ENCODE measurements at places on chromosomes 16 and 17. TPM values are rescaled to one million over a fixed set of nuclear protein-coding genes. Genes with fewer than 3 reads are reported as not detected.

DNA sequence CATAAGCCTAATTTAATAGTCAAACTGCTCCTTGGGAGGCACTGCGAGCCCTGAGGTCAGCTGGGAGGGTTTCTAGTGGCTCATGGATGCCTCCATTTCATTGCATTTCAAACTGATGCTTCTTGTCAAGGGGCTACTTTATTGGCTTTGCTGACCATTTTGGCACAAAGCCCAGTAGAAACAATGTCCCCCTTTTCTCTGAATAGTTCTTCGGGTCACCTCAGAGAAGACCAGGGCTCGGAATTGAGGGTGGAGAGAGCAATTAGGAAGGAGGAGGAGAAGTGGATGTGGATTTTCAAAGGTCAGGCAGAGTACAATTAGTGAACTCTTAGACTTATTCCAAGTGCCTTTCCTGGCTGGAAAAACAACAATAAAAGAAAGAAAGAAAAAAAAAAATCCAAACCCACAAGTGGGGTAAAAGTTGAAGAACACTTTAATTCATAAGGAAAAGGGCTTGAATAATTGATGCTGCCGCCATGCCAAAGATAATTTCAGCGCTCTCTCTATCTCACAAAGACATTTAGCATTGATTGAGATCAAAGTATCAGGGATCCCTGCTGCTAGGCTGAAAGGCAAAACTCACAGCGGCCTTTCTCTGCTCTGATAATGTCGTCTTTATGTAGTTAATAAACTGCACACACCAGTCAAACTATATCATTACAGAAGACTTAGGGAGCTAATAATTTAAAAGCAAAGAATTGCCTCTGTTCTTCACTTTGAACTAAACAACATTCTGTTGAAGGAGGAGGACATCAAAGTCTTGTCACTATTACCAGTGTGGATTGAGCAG is 122.7 kb downstream of the RGS9 start:
- no peak for DNase-seq

Gene SPATA32
- 0.25 TPM for polyA plus RNA-seq

Gene KRT20
- not detected for polyA plus RNA-seq

DNA sequence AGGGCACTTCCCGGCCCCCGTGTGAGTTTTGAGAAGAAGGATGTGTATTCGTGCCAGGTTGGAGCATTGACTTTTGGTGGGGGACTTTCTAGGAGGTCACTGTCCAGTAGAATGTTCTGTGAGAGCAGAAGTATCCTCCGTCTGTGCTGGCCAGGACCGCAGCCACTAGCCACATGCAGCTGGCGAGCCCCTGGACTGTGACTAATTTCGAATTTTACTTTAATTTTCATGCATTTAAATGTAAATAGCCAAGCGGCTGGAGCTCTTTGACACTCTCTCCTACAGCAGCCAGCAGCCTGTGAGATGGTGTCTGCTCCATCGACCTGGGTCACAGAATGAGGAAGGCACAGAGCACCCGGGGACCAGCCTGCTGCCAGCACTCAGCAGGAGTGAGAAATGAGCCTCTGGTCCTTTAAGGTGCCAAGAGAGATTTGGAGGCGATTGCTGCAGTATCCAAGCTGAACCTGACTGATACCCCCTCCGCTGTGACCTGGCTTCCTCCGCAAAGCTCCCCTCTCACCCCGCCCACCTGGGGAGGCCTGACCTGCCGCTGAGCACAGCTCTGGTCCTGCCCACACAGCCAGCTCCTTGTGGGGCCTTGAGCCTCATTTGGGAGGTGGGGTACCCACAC is 7.8 kb downstream of the ATP2A3 start:
- no peak for DNase-seq

- DNase-seq: no peak
These were observed 963 bp upstream of the APRT start for GRCh38 chr16:88812513-88813268.

Gene KRT17
- polyA plus RNA-seq: 1.7 TPM

Gene BCAR1
- polyA plus RNA-seq: 78.8 TPM

Gene OR4D1
- not detected for polyA plus RNA-seq

GRCh38 chr17:82658796-82659452 is 10.7 kb upstream of the WDR45B start:
- no peak for DNase-seq

GRCh38 chr16:13298666-13299065 is 397.3 kb downstream of the SHISA9 start:
- DNase-seq: no peak

DNA sequence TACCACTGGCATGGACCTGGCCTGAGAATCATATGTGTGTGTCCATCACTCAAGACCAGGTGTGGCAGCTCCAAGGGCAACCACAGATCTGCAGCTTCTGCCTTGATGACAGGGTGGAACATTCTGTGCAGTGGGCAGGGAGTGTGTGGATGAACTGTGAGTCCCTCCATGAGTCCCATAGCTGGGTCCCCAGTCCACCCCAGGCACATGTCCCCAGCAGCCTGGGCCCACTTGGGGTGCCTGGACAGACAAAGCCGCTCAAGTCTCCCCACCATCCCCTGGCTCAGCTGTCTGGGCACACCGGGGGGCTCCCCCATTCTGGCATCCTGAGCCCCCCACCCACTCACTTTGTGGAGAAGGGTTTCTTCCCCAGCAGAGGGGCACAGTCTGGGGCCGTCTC is 4.6 kb upstream of the KRT16 start:
- no peak for DNase-seq

Gene SDF2
- 82.2 TPM for polyA plus RNA-seq

DNA sequence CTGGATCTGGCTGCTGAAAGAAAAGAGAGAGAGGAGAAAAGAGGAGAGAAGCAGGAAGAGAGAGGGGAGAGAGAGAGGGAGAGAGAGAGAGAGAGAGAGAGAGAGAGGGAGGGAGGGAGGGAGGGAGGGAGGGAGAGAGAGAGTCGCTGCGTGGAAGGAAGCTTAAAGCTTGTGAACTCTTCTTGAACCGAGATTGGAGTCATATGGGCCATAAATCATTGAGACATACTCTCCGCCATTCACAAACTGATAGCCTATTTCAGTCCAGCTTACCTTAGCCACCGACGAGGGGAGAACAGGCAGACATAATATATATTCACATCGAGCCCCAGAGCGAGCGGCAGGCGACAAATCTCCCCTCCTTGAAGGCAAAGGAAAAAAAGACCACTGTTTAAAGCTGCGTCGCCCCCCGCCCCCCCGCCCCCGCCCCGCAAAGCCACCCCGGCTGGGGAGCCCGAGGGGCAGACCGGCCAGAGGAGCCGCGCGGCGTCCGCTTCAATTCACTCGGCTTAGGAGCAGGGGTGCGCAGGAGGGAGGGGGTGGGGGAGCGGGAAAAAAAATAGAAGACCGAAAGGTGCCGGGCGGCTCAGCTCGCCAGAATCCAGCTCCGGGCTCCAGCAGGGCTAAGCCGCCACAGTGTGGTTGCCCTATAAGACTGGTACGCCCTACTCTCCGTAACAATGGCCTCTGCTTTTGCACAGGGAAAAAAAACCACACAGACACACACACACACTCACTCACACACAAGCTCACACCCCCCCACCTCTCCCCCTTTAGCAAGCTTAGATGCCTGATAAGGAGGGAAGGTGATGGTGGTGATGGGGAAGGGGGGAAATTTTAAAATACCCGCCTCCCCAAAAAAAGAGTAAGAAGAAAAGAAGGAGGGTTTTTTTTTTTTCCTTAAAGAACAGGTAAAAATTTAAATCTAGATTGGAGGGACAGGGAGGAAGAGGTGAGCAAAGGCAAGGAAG is 10.6 kb upstream of the HOXB2 start:
- peak; percentile 91 for DNase-seq

GRCh38 chr16:2825049-2825742 is 4.9 kb upstream of the ZG16B start:
- no peak for DNase-seq

DNA sequence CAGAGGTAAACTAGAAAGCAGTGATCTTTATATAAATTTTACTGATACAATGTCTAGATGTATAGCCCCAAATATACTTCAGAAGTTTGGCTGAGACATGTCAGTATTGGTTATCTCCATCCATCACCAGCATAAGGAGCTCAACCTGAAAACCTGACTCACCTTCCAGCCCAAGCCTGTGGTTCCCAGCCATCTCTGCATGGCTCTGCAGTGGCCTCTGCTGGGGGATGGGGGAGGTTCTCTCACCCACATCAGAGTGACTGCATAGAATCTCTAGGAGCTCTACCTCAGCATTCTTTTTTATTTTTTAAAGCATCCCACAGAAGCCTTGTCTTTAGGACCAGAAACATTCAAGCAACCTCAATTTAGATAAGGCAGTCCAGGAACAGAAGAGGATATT is 27.3 kb downstream of the USP7 start:
- DNase-seq: no peak

DNA sequence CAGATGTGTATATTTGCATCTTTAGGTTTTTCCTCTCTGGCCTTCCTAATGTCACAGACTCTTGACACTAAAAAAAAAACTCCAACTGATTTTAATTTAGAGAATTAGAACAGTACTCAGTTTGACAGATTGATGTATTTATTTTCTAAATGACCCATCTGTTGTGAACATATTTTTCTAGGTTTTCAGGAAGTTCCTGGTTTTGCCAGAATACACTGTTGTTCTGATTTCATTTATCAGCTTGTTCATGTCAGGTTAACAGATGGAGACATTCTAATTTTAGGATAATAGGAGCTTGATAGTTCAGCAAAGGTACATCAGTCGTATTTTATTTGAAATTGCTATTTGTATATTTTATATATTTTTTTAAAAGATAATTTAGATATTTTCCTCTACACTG is 133.4 kb downstream of the TANC2 start:
- DNase-seq: no peak

Gene KRT12
- 0.28 TPM for polyA plus RNA-seq

GRCh38 chr16:58128711-58129096 is 477 bp downstream of the CFAP20 start:
- no peak for DNase-seq

GRCh38 chr17:42438600-42439567 is 15.8 kb upstream of the CAVIN1 start:
- no peak for DNase-seq

Gene FA2H
- polyA plus RNA-seq: 5.3 TPM

DNA sequence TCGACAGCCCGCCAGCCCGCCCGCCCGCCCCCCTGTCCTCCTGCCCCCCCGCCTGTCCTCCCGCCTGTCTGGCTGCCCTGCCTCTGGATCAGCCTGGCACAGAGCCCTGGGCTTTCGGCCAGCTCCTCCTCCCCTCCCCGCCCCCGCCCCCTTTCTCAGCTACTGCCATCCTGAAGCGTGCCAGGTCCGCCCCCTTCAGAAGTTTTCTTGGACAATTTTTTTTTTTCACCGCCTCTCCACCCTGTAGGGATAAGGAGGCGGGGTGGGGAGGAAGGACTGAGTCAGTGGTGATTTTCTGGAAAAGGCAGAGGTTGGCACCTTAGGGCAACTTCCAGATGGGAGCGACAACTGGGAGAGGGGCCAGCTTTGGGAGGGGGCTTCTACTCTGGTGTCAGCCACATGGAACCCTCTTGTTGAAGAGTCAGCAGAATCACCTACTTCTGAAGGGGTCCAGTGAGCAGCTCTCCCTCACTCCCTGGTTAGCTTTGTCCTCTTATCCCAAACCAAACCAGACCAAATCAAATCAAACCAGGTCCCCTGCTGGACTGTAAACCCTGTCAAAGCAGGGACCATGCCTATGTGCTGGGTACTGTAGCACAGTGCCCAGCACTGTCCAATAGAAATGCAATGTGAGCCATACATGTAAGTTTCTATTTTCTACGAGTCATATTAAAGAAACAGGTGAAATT is 19.7 kb downstream of the IGF2BP1 start:
- no peak for DNase-seq

- no peak for DNase-seq
These were observed 14.6 kb upstream of the CNGB1 start for GRCh38 chr16:57985204-57986181.

- DNase-seq: no peak
These were observed 16.3 kb downstream of the PIK3R5 start for GRCh38 chr17:8949061-8949661.
